Esophagus muscularis mucosa (tissue), 4 donors: ENCODE measurements at places on chromosomes 6 and 20.

GRCh38 chr6:88985901-88986300, 22.5 kb upstream of the RNGTT start:
- no peak for DNase-seq

DNA sequence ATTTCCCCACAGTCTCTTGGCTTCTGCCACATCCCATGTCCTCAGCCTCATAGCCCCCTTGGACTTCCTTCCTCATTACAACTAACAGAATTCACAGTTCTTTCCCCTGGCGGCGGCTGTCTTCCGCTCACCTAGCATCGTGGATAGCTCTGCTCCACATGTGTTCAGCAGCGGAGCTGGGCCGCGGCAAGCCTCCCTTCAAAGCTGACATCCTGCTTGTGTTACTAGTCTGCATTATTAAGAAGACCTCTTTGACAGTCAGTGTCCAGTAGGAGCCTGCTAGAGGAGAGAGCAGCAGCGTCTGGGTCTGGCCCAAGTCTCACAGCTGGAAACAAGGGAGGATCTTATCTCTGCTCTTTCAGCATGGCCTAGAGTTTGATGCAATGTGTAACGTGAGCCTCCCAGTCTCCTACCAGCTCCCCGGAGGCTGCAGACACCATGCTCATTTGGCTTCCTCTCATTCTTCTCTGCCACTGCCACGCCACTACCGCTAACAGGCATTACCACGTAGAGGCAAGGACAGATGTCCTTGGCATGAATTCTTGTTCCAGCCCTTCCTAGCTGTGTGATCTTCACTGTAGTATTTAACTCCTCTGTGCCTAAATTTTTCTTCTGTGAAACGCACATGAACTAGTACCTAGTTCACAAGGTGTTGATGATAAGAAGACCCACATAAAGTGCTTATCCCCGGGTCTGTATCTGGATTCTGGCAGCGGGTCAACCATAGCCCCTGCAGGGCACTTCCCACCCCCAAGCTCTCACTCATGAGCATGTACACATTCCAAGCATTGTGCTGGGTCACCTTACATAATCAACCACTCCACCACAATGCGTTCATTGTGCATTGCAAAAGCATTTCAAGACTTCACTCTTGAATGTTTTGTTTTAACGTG, 107.1 kb upstream of the BACH2 start:
- DNase-seq: no peak

GRCh38 chr20:39019805-39020325, 57.7 kb downstream of the DHX35 start:
- DNase-seq: no peak

DNA sequence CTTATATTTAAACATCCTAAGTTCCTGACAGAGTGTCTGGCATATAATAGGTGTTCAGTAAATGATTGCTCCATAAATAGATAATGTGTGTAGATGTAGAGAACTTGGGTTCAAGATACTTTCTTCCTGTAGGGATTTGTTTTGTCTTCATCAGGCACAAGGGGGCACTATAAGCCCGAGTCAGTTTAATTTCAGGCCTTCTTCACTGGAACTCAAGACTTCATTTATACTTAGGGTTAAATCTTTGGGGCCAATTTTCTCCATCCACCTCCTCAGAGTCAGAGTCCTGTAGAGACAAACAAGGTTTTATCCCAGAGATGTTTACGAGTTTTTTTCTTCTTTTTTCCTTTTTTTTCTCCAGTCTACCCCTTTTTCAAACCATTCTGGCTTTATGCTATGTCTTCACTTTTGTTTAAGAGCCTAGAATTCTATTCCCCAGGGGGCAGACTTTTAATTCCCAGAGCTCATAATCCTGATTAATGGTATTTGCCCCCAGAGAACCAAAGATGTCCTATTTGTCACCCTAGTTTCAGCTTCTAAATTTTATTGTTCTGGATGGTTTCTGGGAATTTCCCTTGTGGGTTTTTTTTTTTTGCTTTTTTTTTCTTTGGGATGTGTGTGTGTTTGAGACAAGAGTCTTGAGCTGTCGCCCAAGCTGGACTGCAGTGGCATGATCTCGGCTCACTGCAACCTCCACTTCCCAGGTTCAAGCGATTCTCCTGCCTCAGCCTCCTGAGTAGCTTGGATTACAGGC, 88.4 kb downstream of the HFE start:
- no peak for DNase-seq

DNA sequence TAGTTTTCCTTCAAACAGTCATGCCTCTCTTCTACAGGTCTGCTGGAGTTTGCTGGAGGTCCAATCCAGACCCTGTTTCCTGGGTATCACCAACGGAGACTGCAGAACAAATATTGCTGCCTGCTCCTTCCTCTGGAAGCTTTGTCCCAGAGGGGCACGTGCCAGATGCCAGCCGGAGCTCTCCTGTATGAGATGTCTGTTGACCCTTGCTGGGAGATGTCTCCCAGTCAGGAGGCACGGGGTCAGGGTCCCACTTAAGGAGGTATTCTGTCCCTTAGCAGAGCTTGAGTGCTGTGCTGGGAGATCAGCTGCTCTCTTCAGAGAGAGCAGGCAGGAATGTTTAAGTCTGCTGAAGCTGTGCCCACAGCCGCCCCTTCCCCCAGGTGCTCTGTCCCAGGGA, 666.9 kb downstream of the FRK start:
- DNase-seq: no peak

- no peak for DNase-seq
Measured at GRCh38 chr20:46255440-46256104, 52.7 kb downstream of the CDH22 start.

DNA sequence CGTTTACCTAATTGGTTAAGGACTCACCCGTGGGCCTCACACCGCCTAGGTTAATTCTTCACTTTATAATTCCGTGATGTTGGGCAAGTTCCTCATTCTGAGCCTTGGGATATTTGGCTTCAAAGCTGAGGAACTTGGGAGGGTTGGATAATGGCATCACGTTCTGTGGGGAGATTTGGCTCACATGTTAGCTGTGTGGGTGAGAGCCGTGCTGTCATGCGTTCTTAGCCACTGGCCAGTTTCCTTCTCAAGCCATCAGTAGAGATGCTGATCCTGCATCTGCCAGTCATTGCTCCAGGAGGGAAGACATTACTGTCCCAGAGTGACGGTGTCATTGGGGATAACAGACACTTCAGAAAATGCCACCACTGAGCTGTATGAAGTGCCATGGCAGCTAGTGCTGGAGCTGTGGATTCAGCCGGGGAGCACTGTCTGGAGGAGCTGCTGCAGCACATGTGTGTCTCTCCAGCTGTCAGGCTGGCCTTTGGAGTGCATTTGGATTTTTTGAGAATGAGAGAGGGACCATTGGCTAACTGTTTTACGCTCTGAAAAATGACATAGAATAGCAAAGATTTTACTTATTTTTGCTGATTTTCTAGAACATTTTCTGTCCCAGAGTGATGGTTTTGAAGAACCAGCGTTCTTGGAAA, 16.5 kb downstream of the IGF2R start:
- no peak for DNase-seq

DNA sequence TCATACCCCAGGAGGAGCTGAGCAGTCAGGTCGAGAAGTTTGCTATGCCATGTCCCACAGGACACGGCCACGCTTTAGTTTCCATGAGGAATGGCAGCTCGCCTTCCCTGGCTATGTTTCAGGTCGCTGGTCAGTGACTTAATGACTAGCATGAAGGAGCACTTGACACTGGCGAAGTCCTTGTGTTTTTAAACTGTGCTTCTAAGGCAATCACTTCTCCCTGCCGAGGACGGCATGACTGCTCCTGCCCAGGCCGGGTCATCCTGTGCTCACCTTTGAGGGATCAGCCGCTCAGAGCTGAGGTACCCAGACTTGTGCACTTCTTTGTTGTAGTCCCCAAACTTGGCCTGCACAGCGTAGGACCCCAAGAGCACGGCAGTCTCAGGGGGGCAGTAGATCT, 34.1 kb downstream of the EZR start:
- DNase-seq: no peak

- no peak for DNase-seq
Measured at GRCh38 chr6:90045535-90045934, 151.3 kb downstream of the GJA10 start.

- no peak for DNase-seq
Measured at GRCh38 chr6:13334953-13335352, 6.6 kb upstream of the TBC1D7 start.

- DNase-seq: no peak
Measured at GRCh38 chr6:36596356-36596755, 2.2 kb downstream of the SRSF3 start.

DNA sequence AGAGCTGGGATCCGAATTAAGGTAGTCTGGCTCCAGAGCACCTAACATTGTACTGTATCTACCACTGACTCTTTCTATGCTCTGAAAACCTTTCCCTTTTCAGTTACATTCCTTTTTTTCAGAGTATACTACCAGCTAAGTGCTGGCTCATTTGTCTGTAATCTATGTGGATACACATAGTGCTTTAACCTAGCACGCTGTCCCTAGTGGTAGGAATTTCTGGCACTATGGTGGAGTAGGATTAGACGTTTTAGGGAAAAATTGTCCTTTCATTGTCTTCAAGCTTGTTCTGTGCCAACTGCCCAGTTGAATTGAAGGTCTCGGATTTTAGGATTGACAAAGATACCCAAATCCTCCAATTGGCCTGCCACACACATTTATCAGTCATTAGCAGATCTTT, 259.1 kb upstream of the FERMT1 start:
- no peak for DNase-seq

DNA sequence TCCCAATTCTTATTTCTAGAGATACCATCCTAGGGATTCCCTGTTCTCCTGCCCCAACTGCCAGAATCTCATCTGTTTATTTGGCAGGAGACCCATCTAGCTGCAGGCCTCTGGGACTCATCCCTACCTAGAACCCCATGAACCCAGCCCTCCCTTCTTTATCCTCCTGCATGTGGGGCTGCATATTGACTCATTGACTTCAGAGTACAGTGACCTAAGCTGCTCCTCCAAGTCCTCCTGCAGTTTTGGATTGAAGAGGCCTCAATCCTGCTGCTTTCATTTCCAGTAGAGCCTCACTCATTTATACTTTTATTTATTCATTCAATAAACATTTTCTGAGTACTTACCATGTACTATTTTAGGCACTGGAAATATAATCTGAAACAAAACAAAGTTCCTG, 11.6 kb downstream of the TMEM200A start:
- no peak for DNase-seq

GRCh38 chr20:54345301-54345724, 130.1 kb upstream of the DOK5 start:
- DNase-seq: no peak

DNA sequence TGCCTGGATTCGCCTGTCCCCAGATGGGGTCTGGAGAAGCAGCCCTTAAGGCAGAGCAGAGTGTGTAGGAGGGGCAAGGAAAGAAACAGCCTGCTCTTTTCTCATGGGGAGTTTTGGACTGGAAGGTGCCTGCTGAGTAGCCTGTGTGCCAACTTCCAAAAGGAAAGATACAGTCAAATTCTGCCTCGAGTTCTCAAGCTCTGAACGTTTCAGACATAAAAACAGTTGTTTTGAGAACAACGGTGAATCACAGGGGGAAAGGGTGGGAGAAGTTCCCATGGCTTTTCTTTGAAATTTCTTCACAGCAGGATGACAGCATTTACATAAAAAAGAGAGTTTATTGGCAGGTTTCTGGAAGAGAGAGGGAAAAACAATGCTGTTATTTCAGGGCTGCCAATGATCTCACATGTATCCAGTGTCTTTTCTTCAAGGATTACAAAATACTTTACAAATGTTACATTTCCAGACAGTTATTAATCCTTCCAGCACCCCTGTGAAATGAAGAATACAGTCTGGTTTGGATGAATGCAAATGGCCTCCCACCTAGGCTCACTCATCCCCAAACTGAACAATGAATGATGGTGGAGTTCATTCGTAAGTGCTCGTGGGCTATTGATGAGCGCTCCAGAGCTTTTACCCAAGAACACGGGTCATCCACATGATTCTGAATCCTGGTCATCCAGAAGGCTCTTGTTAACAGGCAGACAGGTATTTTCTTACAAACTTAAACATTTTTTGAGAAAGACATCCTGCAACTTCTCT, 33.8 kb upstream of the ECI2 start:
- DNase-seq: peak; percentile 62

DNA sequence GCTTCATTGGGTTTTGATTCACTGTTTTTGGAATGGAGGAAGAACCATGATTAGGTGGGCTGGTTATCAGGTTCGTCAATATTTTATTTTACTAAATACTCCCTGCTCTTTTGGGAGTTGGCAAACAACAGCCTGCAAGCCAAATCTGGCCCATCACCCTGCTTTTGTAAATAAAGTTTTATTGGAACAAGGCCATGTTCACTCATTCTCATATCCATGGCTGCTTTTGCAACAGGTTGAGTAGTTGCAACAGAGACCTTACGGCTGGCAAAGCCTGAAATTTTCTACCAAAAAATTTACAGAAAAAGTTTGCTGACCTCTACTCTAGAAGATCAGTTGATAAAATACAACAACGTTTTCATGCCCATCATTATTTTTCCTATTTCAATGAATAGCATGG, 45.1 kb downstream of the SYTL3 start:
- no peak for DNase-seq

- DNase-seq: no peak
Measured at GRCh38 chr6:3280091-3280490, 21.3 kb downstream of the PSMG4 start.

DNA sequence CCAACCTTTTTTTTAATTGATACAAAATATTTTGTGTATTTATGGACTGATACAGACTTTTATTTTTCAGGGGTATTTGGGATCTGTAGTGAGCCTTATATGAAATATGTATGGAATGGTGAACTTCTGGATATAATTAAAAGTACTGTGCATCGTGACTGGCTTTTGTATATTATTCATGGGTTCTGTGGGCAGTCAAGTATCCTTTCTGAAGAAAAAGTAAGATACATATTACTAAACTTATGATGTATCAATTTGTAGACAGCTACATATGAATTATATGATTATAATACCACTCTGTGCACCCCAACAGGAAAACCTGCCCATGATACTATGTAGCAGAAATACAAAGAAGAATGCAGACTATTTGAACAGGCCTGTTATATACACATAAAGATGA, 47.2 kb downstream of the FIG4 start:
- no peak for DNase-seq

- no peak for DNase-seq
Measured at GRCh38 chr6:56819604-56820003, 135.3 kb upstream of the BEND6 start.

DNA sequence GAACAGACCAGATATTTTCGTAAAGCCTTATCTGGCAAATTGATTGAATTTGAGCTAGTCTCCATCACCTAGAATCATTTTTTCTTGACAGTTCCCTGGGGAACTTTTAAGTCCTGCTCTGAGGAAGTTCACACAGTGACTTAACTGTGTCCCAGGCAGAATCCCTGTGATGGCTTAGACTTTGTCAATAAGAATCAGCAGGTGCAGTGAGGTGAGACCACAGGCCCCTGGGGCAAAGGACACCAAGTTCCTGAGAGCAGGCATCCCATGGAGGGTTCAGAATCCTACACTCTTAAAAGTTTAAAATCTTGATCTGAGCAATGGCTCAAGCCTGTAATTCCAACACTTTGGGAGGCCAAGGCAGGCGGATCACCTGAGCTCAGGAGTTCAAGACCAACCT, 13.0 kb downstream of the KIF16B start:
- DNase-seq: no peak
